ENCODE measurements at places on chromosomes 7 and 10.

GRCh38 chr7:100546926-100547800 is 8.2 kb downstream of the AGFG2 start:
- no peak for DNase-seq

DNA sequence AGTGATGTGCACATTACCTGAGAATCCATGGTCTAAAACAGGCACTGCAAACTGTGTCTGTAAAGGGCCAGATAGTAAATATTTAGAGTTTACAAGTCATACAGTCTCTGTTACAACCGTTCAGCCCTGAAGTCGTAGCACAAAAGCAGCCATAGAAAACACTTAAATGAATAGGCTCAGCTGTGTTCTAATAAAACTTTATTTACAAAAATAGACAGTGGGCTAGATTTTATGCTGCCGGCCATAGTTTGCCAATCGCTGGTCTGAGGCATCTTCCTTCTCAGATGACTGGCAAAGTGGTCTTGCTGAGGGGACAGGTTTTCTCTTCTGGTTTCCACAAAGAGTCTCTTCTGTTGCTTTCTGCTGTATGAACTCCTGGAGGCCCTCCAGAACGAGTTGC is 121.7 kb downstream of the EMX2 start:
- DNase-seq: no peak

DNA sequence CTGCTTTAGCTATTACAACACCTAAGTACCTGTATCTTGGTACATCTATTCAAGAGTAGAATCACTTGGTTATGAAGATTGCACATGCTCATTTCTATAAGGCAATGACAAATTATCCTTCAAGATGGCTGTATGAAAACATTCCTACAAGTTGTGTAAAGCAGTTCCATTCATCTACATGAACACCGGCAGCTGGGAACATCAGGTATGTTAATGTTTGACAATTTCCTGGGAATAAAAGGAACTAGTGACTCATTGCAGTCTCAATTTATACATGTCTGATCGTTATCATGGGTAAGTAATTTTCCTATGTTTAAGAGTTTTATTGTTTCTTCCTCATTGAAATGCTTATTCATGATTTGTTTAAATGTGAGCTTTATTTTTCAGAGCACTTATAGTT is 203.2 kb upstream of the SEMA3E start:
- DNase-seq: no peak

GRCh38 chr7:151008511-151009323 is 15.6 kb downstream of the ATG9B start:
- no peak for DNase-seq

- DNase-seq: no peak
Observed at GRCh38 chr10:114058297-114058696, 14.6 kb downstream of the ADRB1 start.

DNA sequence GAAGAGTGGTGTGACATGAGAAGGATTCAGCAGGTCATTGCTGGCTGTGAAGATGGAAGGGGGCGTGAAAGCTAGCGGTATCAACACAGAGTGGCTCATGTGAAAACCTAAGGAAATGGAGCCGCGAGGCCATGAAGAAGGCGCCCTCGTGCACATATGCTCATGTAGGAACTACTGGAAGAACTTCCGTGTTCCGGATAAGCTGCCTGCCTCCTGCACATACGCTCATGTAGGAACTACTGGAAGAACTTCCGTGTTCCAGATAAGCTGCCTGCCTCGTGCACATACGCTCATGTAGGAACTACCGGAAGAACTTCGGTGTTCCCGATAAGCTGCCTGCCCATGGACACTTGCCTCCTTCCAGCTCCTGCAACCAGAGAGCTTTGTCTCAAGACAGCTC is 179.1 kb downstream of the SDK1 start:
- no peak for DNase-seq

DNA sequence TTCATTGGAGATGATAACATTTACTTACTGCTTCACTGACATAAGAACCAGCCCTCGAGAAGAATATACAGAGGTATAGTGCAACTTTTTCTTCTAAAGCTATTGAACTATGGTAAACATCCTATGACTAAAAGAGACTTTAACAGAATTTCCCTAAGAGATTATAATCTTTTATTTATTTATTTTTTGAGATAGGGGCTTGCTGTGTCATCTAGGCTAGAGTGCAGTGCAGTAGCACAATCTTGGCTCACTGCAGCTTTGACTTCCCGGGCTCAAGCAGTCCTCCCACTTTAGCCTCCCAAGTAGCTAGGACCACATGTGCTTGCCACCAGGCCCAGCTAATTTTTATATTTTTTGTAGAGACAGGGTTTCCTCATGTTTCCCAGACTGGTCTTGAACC is 258.5 kb upstream of the FERD3L start:
- no peak for DNase-seq

- no peak for DNase-seq
Observed at GRCh38 chr10:126052171-126052570, 155.8 kb downstream of the FANK1 start.

DNA sequence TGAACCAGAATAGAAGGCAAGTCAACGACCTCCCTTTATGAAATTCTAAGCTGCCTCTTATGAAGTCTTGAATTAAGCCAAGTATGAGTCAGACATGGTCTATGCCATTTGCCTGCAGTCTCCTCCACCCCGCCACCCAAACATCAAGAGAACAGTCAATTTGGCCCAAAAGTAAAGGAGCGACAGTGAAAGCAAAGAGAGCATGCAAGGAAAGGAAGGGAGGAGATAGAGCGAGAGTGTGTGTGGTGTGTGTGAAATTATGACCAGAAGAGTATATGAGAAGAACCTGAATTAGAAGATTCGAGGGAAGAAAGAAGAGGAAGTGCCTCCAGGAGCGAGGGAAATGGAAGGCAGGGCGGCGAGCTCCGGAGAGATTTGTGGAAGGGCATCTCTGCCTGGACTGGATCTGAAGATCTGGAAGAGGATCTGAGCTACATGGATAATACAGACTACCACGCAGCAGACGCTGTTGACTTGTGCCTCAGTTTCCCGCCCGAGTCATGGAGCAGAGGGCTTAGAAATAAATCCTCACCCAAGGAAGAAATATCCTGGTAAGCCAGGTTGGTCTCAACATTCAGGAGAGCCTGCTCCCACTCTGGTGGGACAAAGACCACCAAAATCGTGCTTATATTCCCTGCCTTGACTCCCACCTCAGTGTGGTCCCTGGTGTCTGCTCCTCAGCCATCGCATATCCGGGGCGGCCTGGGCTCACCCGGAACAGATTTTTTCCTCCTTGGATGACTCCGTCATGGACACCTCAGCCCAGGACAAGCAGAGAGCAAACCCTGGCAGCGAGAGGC is 459 bp downstream of the ZDHHC6 start:
- no peak for DNase-seq

GRCh38 chr10:109898007-109898406 is 25.3 kb downstream of the XPNPEP1 start:
- DNase-seq: no peak

- no peak for DNase-seq
Observed at GRCh38 chr10:131485732-131486131, 174.2 kb upstream of the TCERG1L start.

- no peak for DNase-seq
Observed at GRCh38 chr10:33209802-33210201, 124.7 kb downstream of the NRP1 start.

GRCh38 chr10:71065659-71066058 is 146.7 kb upstream of the UNC5B start:
- no peak for DNase-seq

DNA sequence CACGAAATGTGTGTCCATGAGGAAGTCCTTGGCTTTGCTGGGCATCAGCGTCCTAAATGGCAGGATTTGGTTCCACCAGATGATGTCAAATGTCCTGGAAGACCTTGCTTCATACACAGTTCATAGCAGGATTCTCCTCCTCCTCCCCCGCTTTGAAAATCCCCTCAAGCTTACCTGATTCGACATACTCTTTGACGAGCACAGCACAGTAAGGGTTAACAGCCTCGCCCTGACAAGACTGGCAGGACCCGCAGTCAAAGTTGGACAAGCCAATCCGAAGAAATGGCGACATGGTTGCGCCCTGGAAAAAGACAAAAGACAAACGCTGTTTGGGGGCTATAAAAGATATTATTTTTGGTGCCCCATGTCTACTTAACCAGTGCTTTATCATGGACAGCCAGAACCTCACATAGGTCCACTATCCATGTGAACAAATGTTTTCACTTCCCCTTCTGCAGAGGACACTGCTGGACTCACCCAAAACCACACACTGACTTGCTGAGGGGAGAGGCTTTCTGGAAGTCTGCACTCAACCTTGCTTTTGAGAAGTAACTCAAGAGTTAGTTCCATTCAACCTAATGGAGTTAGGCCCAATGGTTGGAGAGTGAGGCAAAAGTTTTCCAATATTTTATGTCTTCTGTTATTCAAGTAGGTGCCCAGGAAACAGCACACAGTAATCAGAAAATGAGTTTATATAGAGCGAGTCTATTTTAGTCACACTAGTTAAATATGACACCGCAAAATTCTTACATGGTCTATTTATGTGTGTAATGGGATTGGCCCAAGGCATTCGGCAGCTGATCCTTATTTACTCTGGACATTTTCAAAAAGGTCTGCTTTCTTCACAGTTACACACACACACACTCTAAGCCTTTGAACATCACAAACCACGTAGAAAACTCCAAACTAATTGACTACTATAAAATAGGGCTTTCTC is 65.0 kb downstream of the PRKCQ start:
- DNase-seq: no peak

GRCh38 chr10:12638103-12638502 is 288.8 kb downstream of the CAMK1D start:
- no peak for DNase-seq

DNA sequence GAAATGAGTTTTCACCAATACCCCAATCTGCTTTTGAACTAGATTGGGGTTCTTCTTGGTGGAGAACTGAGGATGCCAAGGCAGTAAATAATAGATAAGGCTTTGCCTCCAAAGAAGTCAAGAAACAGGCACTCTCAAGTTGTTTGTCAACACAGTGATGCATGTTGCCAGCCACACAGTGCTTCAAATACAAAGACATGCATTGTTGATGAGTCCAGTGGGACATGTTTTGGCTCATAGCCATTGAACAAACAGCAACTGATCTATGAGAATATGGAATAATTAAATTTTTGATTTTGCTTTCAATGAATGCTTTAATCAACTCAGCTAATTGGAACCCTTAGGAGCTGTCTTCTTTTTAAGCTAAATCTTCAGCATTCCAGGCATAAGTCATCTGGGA is 346.4 kb downstream of the THSD7A start:
- DNase-seq: no peak

DNA sequence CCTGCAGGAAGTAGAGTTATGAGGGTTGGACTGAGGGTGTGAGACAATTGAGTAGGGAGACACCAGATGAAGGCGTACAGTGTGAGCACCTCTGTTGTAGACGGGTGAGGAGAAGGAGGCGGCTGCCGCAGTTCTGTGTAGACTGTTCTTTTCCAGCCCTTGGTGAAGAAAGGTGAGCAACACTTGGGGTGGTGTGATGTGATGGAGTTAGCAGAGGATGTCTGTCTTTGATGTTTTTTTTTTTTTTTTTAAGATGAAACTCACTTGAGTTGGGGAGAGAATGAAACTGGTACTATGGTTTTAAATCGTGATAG is 42.8 kb upstream of the RNF216 start:
- no peak for DNase-seq

- no peak for DNase-seq
Observed at GRCh38 chr10:112235920-112236319, 47.3 kb upstream of the TECTB start.

DNA sequence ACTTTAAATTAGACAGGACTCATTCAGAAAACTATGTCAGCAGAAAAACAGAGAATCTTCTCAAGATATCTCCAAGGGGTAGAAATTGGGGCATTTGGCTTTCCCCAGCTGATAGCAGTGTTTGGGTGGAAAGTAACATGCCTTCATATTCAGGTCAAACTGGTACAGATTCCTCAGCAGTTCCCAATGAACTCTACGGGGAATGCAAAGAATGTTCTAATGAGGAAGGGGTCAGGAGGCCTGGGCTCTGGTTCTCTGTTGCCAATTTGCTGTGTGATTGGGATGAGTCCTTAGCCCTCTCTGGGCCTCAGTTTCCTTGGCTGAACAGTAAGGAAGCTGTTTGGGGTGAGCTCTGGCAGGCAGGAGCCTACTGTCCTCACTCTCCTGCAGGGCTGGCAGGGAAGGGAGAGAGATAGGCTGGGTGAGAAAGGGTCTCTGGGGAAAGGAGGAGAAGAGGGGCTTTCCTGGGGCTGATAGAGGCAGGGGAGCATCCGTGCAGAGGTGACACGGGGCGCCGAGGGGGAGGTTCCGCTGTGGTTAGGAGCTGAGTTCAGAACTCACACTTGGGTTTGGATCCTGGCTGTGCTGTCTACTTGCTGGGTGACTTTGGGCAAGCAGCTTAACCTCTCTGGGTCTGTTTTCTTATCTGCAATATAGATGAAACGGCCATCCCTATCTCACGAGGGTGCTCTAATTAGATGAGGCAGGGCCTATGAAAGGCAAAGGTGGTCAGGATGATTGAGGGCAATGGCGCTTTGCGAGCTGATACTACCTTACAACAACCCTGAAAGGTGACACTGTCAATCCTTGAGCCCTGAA is 45.1 kb downstream of the SPOCK2 start:
- DNase-seq: no peak

DNA sequence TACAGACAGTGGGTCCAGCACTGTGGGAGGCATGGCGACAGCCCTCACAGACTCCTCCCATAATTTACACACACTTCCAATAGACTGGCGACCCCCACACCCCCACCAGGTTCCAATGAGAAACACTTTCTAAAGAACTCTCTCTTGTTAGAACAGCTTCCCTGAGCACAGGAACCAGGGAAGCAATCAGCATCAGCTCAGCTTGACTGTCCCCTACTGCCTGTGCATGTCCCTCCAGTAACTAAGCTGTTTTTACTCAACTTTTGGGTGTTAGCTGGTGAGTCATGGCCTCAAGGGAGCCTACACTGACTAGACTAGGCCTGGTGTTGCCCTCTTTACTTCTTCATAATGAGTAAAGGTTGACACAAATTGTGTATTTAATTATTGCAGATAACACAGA is 32.6 kb upstream of the HERPUD2 start:
- DNase-seq: no peak

- no peak for DNase-seq
Observed at GRCh38 chr10:127736915-127737562, at the start of gene FOXI2. TSS of gene FOXI2 (plus strand) at chr10:127737185. CDS start at chr10:127737274, 89 bp downstream.

DNA sequence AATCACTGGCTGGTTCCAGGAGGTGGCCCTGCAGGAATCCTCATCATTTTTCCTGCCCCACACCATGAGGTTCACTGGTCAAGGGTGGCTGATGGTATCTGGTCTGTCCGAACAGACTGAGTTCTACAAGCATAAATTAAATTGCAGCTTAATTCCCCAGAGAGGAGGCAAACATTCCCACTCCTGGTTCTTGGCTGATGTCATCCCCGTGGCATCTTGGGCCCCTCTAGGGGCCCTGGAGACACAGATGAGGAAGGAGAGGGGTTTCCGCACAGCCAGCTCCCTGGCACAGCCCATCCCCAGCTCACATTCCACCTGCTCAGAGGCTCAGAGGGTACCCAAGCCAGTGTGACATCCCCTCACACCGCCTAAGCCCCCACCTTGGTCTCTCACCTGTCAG is 5.3 kb upstream of the KLRG2 start:
- DNase-seq: no peak

DNA sequence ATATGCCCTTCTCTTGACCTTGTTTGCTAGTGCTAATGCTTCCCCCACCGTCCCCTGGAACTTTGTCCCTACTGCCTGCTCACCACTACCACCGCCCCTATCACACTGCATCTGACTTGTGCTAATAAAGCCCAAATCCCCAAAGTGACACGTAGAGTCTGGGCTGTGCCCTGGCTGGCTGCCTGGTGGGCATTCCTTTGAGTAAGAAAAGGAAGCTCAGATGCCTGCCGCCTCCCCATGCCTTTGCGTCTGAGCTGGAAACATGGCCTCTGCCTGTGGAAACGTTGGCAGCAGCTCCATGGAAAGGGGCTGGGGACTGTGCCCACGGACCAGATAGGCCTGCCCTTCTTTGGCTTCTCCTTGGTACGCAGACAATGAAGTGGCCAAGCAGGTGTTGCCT is 138.3 kb downstream of the CYP26A1 start:
- DNase-seq: no peak

Data from HTR-8/SVneo (cell line).